Activated T-cell treated with anti-CD3 and anti-CD28 coated beads, Interleukin-2, amount 50 U/mL, for 72 hours (primary cell): ENCODE measurements at places on chromosomes 7 and 10.

DNA sequence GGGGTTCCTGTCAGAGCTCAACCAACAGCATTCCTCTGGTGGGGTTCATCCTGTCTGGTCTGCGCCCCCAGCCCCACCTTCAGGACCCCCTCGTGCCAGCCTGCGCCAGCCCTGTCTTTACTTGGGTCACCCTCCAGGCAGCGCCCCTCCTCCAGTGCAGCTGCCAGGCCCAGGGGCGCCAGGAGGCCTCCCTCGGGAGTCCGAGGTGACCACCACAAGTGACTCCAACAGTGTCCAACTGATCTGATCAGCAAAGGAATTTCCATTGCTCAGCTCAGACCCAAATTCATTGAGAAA, 10.6 kb downstream of the WDR86 start:
- DNase-seq: no peak

DNA sequence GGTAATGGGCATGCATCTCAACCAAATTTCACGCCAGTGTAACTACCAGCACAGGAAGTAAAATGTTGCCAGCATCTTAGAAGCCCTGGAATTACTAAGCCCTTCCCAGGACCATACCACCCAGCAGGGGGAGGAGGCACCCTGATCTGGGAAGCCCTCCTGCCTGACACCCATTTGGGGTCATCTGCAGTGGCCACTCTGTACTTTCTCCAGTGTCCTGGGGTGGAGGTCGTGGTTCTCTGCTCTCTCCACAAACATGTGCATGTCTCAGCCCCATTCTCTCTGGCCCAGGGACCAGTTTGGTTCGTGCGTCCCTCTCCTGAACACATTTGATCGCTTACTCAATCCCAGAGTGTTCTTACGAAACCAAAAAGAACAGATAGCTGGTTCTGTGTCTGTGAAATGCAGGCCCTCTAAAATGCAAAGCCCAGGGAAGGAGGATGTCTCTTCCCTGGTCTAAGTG, 9.4 kb upstream of the LRRC27 start:
- no peak for DNase-seq

- DNase-seq: no peak
Observed at GRCh38 chr10:51699145-51699474, 285 bp downstream of the CSTF2T start.

DNA sequence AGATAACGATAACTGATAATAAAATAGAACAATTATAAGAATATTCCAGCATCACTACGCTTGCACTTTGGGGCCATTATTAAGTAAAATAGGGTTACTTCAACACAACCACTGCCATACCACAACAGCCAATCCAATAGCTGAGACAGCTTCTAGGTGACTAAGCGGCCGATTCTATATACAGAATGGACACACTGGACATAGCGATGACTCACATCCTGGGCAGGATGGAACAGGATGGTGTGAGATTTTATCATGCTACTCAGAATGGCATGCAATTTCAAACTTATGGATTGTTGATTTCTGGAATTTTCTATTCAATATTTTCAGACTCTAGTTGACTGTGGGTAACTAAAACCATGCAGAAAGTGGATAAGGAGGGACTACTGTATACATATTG, 920.9 kb downstream of the LRMDA start:
- no peak for DNase-seq

- no peak for DNase-seq
Observed at GRCh38 chr10:1431229-1431628, 306.1 kb downstream of the ADARB2 start.

DNA sequence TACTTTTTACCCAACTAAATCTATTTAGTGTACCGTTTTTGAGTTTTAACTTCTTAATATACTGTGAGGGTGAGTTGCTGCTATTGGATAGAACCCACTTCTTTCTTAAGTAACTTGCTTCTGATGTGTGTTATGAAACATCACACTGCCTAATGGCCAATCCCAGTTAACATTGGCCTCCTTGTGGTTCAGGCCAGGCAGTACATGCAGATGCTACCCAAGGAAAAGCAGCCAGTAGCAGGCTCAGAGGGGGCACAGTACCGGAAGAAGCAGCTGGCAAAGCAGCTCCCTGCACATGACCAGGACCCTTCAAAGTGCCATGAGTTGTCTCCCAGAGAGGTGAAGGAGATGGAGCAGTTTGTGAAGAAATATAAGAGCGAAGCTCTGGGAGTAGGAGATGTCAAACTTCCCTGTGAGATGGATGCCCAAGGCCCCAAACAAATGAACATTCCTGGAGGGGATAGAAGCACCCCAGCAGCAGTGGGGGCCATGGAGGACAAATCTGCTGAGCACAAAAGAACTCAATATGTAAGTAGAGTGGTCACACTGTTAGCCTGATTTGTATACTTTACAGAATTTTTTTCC, 39.7 kb downstream of the TES start:
- no peak for DNase-seq

DNA sequence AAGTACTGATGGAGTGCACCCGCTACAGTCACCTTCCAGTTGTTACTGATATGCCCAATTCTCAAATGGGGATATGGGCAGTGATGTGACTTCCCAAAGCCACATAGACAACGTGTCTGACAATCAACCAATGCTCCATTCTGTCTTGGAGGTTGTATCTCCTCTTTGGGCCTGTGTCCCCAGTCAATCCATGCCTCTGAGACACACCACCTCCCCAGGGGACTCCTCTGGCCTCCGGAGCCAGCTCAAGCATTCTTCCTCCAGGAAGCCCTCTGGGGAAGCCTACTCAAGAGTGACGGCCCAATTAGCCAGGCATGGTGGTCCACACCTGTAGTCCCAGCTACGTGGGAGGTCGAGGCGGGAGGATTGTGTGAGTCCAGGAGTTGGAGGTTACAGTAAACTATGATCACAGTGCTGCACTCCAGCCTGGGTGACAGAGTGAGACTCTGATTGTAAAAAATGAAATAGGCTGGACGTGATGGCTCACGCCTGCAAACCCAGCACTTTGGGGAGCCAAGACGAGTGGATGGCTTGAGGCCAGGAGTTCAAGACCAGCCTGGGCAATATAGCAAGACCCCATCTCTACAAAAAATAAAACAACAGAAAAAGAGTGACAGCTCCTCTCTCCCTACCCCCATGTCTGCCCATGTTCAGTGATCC, 99.5 kb upstream of the TNRC18 start:
- DNase-seq: peak; percentile 9

GRCh38 chr10:11673346-11674280, 62.2 kb upstream of the USP6NL start:
- no peak for DNase-seq
